ENCODE measurements at places on chromosomes 1 and 21.

- DNase-seq = no peak
Observed at GRCh38 chr1:56978819-56979218, 13.0 kb upstream of the C8B start.

DNA sequence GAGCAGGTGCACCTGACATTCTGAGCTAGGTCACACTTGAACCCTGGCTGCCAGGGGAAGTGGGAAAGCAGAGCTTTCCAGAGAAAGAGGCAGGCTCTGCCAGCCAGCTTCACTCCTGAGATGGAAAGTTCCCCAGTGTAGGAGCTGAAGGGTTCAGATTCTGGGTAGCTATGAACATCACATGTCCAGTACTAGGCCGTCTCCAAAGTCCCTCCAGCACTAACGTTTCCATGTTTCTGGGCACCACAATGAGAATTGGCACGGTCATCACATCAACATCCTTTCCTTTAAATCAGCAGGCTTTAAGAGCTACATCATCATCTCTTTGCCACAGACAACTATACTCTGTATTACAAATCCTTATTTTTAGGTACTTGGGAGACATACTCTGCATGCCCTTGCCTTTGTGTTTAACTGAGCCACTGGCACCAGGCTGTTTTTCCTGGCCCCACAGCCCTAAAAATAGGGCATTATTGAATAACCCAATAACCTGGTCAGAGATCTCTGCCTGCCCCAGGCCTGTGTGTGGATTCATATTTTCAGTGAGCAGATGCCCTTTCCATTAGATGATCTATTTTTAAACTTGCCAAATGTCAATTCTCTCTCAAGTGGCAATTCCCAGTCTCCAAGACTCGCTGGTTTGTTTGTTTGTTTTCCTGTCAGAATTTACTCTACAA is 35.4 kb upstream of the USP24 start:
- DNase-seq = no peak

DNA sequence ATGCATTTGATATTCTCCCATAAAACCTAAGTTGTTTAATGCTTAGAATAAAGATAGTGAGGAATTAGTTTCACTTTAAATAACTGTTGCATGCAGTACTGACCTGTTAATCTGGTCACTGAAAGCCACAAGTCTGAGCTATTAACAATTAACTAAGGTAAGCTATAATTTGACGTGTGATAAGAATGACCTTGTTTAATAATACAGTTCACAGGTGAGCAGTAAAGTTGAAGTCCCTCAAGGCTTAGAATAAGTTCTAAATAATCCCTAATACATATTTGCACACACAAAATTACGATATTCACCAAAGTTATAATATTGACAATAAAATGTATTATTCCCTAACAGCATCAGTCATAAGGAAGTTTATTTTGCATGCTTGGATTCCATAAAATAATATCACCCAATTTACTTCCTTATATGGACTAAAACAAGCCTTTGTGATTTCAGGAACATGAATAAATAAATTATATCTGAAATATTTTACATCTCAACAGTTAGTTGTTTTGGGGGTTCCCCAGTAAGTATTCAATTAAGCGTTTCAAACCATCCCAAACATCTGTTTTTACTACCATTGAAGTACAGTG is 70.6 kb upstream of the CHRM3 start:
- no peak for DNase-seq

- DNase-seq = no peak
Observed at GRCh38 chr1:42128964-42129363, 24.2 kb upstream of the GUCA2B start.

GRCh38 chr1:15626269-15626950 is 9.2 kb downstream of the DDI2 start:
- DNase-seq = no peak

GRCh38 chr1:225146478-225146877 is 217.0 kb downstream of the DNAH14 start:
- DNase-seq = no peak

- DNase-seq = no peak
Observed at GRCh38 chr1:219965285-219966070, 37.1 kb upstream of the SLC30A10 start.

- no peak for DNase-seq
Observed at GRCh38 chr1:64685765-64686341, 59.0 kb upstream of the RAVER2 start.

All from activated CD8-positive, alpha-beta memory T cell treated with anti-CD3 and anti-CD28 coated beads, Interleukin-2, amount 50 U/mL, for 4 hours (primary cell).